ENCODE measurements at places on chromosomes 13 and 19. TPM values are rescaled to one million over a fixed set of nuclear protein-coding genes. Genes with fewer than 3 reads are reported as not detected.

DNA sequence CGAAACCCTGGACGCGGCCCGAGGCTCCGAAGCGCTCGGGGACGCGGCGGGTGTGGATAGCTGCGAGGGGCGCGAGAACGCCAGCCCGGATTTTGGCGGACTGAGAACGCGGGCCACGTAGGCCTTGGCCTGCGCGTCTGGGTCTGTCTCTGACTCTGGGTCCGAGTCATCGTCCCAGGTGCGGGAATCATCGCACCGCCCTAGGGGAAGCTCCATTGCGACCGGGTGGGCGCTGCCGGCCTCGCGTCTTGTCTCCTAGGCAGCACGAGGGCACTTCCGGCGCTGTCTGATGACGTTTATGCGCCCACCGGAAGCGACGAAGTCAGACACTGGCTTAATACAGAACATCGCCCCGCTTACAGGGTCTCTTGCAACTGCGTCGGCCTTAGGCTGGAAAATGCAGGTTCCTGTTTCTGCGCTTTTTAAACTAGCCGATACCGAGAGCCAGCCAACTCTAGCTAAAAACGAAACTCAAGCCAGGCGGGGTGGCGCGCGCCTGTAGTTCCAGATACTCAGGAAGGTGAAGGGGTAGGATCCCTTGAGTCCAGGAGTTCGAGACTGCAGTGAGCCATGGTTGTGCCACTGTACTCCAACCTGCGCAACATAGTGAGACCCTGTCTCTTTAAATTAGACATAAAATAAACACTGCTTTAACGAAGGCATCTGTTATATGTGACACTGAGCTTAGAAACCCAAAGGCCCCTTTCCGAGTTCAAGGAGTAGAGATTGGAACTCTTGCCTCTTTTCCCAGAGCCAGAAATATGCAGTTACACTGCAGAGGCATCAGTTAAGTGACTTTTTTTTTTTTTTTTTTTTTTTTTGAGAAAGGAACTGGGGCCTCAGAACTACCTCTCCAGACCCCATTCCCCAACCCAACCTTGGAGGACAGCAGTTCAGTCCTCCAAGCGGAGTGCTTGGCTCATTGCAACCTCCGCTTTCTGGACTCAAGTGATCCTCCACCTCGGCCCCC lies at the start of gene FBXW9:
Gene FBXW9, minus strand, starts transcription at position 266 of the 970 bp plus-strand sequence. Its CDS starts 50 bp downstream, at position 216.
- DNase-seq: peak; percentile 94

DNA sequence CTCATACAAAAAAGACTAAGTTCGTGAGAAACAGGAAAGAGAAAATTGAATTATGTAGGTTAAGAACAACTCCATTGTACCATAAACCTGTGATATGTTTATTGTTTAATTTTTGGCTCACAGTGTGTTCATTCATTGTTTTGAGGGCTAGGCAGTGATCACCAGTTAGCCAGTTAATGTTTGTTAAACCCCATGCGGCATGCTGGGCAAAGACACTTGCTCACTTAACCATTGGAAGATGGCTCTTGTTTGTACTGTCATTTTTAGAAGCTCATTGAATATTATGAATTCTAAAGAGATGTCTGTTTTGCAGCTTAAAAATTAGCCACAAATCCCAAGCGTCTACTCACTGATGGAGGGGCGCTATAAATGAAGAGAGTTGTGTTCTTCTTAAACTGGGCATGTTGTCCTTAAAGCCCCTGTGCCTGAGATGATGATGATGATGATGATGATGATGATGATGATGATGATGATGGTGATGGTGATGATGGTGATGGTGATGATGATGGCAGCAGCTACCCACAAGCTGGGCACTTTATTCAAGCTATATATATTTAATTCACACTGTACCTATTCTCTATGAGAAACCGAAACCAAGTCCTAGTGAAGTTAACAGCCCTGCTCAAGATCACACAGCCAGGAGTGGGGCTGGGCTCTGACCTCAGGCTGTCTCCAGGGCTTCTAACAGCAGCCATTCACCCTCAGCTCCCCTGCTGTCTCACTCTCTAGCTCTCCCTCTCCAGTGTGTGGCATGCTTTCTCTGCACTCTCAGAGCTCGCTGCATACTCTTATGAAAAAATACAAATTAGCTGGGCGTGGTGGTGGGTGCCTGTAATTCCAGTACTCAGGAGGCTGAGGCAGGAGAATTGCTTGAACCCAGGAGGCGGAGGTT lies 169.1 kb downstream of the SHISA2 start:
- DNase-seq: no peak

- DNase-seq: no peak
Measured at GRCh38 chr19:38190061-38190460, 34.0 kb downstream of the DPF1 start.

The SLC15A1 gene
- total RNA-seq: 18.7 TPM

DNA sequence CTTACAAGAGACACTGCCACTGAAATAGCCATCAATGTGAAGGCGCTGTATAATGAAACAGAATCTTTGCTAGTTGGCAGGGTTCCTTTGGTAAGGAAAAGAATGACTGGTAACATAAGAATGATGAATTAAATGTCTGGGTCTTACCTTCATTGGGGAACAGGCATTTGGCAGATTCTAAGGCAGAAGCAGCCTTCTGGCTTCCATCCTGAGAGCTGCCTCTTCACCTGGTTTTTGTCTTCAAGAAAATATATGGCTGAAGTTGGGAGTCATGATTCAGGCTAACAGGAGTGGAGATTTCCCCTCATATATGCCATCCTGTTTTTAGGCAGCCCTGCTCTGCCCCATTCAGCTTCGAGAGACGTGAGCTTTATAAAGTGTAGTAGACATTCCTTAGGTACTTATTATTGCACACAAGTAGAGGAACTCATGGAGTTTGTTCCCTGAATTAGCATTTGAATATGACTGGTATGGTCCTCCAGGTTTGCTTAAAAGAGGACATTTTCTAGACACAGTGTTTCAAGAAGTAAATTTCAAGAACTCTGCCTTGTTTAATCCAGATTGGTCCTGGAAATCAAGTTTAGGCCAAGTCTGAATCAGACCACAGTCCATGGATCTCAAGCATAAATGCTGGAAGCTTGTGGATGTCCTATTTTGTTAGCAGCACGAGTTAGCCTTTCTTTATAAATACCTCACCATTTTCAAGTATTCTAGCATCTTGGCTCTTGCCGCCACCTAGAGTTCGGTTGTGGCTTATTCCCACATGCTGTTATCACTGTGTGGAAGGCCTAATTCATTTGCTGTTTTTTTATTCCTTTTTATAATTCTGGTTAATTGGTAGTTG lies 56.2 kb upstream of the AKAP11 start:
- DNase-seq: peak; percentile 55

- no peak for DNase-seq
Measured at GRCh38 chr13:23644126-23644419, 73.9 kb downstream of the TNFRSF19 start.

The PEAK3 gene
- total RNA-seq: not detected

GRCh38 chr13:33740134-33740538 lies 77.8 kb upstream of the RFC3 start:
- DNase-seq: no peak

The CPAMD8 gene
- total RNA-seq: 9.3 TPM

- no peak for DNase-seq
Measured at GRCh38 chr13:28607187-28607955, 51.6 kb upstream of the POMP start.

DNA sequence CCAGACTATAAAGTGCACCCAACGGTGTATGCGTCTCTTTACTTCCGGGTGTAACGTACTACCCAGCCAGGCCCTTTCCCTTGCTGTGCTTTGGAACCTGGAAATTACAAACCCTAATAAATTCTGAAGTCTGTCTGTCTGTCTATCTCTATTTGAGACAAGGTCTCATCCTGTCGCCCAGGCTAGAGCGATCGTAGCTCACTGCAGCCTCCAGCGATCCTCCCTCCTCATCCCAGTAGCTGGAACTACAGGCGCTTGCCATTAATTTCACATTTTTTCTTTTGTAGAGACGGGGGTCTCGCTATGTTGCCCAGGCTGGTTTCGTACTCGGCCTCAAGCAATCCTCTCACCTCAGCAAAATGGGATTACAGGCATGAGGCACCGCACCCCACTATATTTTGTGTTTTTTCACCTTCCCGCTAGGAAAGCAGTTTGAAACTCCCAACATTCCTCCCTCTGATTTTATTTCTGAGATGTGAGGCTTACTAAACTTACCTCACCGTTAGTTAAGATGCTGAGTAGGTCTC lies 469 bp upstream of the RNF6 start:
- DNase-seq: no peak

- peak; percentile 69 for DNase-seq
Measured at GRCh38 chr19:5594521-5594950, 26.8 kb upstream of the TINCR start.

The CLIP3 gene
- total RNA-seq: 12.8 TPM

DNA sequence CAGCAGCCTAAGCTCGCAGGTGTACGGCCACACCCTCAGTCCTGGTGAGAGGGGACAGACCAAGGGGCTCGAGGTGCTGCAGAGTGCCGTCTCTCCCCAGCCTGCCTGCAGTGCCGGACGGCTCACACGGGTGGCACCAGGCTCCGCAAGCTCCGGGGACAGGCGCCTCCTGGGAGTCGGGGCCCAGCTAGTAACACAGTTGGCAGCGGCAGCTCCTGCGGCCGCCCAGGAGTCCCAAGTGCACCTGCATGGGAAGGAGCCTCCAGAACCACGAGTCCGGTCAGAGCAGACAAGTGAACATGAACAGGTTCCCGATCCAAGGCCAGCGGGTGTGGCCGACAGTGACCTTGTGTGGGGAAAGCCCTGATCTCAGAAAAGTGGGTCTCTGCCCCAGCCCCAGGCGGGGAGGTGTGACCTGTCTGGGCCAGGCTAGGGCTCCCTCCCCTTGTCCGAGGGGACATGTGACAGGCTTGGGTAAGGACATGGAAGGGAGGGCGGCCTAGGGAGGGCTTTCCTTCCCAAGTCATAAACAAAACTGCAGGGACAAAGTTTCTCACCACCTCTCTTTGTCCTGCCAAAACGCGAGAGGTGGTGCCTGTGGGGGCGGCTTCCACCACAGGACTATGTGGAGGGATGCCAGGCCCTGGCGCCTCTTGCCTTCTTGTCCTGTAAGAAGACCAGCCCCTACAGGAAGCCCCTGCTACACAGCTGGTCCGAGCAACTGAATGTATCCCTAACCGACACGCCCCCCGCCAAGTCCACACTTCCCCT lies 46.5 kb downstream of the MLLT1 start:
- no peak for DNase-seq

The IL4I1 gene
- 0.60 TPM for total RNA-seq

DNA sequence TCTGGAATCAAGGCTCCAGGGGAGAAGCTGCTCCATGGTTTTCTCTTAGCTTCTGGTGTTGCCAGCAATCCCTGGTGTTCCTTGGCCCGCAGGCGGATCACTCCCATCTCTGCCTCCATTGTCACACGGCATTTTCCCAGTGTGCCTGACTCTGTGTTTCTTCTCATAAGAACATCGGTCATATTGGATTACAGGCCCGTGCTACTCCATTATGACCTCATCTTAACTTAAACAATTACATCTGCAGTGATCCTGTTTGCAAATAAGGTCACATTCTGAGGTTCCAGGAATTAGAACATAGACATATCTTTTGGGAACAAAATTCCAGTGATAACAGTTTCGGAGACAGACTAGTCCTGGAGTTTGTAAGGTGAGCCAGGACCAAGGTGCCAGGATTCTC lies 23.5 kb upstream of the ALOX5AP start:
- no peak for DNase-seq

The CEACAM19 gene
- total RNA-seq: 2.8 TPM

- no peak for DNase-seq
Measured at GRCh38 chr13:59413126-59413525, 750.6 kb downstream of the DIAPH3 start.

- DNase-seq: no peak
Measured at GRCh38 chr19:55463583-55464031, 944 bp downstream of the C19orf85 start.

GRCh38 chr13:42569576-42570344 lies 4.2 kb upstream of the TNFSF11 start:
- no peak for DNase-seq

- no peak for DNase-seq
Measured at GRCh38 chr13:48156466-48156865, 61.6 kb upstream of the MED4 start.

The ATG4D gene
- total RNA-seq: 13.1 TPM

- DNase-seq: no peak
Measured at GRCh38 chr13:77619655-77620054, 77.8 kb upstream of the SLAIN1 start.

DNA sequence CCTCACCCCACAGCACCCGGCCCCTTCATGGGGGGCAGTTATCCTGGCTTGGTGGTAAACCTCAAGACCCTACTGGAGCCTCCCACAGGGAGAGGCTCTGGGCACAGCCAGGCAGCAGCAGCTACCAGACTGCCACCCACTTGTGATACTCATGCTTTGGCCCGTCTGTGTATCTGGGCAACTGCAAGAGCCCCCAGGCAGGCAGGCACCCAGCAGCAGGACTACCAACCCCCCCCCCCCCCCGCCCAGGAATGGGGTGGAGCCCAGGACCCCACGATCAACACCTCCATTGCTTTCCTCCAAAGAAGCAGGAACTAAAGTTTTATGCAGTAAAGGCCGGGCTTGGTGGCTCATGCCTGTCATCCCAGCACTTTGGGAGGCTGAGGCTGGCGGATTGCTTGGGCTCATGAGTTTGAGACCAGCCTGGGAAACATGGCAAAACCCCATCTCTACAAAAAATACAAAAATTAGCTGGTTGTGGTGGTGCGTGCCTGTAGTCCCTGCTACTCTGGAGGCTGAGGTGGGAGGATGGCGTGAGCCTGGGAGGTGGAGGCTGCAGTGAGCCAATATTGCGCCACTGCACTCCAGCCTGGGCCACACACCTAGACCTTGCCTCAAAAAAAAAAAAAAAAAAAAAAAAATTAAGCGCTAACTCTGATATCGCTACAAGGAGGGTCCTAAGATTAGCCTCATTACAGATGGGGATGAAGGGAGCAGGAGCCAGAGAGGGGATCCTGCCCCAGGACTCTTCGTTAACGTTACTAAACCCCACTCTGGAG lies 1.1 kb upstream of the LYL1 start:
- no peak for DNase-seq

DNA sequence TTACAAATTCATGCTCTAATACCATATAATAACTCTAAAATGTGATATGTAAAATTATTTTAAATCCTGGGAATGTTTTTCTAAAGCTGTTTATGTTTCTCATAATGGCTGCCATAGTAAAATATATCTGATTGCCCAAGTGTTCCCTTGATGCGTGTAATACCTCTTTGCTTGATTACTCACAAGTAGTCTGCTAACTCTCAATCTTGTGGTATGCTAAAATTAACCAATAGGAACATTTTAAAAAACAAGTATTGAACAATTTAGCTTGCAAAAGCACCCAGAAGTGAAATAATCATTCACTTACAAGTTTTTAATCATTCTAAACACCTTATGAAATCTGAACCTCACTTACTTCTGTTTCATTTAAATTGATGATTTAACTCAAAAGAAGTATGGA lies 386.0 kb upstream of the ATXN8OS start:
- no peak for DNase-seq

- DNase-seq: peak; percentile 72
Measured at GRCh38 chr19:51552996-51553725, 17.9 kb upstream of the ZNF175 start.

- DNase-seq: no peak
Measured at GRCh38 chr13:77265336-77265735, 61.6 kb downstream of the MYCBP2 start.

The ZNF738 gene
- 18.4 TPM for total RNA-seq

GRCh38 chr19:6470173-6470572 lies 6.1 kb downstream of the CRB3 start:
- no peak for DNase-seq

- no peak for DNase-seq
Measured at GRCh38 chr13:75492389-75492788, 10.4 kb upstream of the TBC1D4 start.

- DNase-seq: no peak
Measured at GRCh38 chr19:35337984-35338296, 9.0 kb downstream of the CD22 start.

- no peak for DNase-seq
Measured at GRCh38 chr13:47256618-47257017, 359.8 kb upstream of the HTR2A start.

The ALKBH7 gene
- total RNA-seq: 45.3 TPM

- DNase-seq: peak; percentile 56
Measured at GRCh38 chr19:28234637-28235036, 978.3 kb downstream of the UQCRFS1 start.

Measured in hepatocyte (in vitro differentiated cells).